ENCODE measurements at places on chromosomes 1 and 21.

- DNase-seq, result peak; percentile 98
Observed at GRCh38 chr1:17168091-17168876, 36.6 kb upstream of the PADI1 start.

DNA sequence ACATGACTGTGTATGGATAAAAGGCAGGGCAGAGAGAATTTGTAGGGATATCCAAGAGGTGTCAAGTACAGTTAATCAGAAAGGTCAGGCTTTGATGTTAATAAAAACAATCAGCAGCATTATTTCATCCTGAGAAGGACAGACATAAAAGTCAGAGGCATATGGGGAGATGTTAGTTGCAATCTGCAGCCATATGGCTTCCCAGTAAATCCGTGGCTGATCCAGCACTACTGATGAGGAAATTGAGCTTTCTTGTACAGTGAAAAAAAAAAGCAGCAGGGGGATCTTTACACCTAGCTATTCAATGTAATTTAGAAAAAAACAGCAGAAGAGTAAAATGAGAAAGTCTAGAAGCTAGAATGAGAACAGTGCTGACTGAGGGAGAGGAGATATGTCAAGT is 2.2 kb upstream of the SPRR1B start:
- DNase-seq, result no peak

DNA sequence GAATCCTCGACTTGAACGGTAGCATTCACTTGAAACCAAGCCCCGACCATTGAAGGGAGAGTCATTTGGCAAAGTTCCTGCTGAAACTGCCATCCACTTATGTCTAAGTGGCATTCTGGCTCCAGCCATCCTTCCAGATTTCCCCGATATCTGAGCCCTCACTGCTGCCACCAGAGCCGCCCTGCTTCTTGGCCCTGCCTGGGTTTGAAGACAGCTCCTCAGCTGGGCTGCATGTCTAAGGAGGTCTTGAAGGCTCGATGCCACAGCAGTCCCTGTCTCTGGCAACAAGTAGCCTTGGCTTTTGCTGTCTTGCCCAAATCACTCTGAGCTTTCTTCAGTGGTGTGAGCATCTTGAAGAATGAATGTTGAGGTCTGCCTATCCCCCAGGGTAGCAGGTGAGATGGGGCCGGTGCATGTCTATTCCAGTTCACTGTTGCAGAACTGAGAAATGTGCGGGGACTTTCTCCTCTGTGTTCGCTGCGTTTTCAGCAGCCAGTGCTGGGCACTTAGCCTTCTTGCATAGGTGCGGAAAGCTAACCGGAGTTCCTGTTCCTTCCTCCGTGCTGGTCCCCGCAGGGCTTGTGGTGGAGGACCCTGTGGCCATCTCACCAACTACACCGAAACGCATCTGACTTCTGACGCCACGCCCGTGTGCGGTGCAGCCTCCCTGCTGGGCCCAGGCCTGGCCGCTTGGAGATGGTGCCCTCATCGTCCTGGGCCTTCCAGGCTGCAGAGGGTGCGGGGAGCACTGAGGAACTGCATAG is 29.2 kb downstream of the MAN1C1 start:
- no peak for DNase-seq

DNA sequence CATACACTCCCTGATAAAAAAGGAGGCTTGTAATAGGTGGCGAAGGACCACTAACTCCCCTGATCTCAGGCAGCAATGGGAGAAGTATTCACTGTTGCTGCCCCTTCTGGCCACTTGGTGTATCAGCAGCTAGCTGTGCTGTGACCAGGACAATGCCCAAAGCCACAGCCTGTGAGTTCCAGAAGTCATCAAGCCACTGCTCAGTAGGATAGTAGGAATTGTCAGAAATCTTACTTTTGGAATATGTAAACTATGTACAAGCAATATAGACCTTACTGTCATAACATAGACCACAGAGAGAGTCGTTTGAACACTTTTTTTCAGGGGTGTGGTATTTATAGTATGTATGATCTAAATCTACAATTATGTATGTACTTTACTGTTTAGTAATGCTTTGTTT is 248.3 kb upstream of the CAMK1G start:
- peak; percentile 52 for DNase-seq

- DNase-seq, result no peak
Observed at GRCh38 chr1:32023351-32023750, 9.7 kb downstream of the KHDRBS1 start.

GRCh38 chr1:59046730-59047157 is 250.2 kb upstream of the FGGY start:
- DNase-seq, result no peak

- DNase-seq, result no peak
Observed at GRCh38 chr1:189681252-189681919, 796.3 kb downstream of the BRINP3 start.

DNA sequence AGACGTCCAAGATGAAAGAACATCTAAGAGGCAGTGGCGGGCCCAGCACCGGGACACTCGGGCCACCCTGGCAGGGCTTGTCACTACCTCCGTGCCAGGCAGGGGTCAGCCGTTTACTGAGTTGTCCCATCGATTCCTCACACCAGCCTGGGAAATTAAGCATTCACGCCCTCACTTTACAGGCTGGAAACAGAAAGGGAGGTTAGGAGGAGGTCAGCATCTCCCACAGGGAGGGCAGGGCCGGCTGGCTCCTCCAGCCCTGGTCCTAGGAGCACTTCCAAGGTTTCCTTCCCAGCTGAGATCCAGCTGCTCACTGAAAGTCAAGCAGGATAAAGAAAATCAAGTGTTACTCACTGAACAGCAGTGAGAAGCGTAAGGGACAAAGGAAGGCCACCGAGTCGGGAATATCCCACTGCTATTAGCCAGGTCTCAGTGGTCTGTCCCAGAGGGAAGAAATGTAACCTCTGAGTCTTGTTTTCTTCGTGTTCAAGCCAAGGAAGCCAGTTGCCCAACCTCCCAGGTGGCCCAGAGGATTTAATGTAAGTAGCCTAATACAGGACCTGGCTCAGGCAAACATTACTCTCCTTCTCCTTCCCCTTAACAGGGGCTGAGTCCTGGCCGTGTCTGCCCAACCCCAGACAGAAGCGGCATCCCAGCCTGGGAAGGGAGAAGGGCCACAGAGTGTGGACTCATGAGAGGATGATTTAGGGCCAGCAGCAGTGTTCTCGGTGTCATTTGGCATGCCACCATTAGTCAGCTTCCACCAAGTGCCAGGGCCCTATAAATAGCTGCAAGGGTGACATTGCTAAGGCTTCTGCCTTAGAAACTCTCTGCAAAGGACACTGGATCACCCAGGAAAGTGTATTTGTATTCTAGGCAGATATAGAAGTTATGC is 203.1 kb upstream of the GALNT2 start:
- peak; percentile 3 for DNase-seq

DNA sequence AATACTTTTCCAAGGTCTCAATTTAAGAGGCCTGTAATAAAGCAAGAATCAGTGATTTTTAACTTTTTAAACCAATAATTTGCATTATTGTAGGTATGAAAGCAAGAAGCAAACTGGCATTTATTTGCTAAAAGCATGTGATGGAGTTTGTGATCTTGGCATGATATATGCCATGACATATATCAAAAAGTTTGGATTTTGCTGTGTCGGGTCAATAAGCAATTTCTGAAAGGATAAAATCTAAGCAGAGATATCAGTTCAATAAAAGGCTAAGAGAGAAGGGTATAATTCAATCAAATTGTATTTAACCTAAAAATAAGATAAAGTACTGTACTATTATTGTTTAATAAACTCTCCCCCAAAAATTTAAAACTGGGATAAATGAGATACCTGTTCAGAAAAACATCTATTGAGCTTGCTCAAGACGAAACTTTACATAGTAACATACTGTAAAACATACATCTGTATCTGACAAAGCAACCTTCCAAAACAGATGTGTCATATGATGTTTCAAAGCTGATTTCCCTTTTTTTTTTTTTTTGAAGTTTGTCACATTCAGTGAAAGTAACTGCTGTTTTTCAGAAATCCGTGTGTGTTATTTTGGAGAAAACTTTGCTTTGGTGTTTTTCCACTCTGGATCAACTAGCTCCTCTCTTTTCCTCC is 74.5 kb downstream of the TGFBR3 start:
- DNase-seq, result no peak

- peak; percentile 77 for DNase-seq
Observed at GRCh38 chr1:228842094-228842775, 107.0 kb downstream of the RHOU start.

GRCh38 chr1:43664369-43664768 is 14.4 kb downstream of the KDM4A start:
- no peak for DNase-seq

DNA sequence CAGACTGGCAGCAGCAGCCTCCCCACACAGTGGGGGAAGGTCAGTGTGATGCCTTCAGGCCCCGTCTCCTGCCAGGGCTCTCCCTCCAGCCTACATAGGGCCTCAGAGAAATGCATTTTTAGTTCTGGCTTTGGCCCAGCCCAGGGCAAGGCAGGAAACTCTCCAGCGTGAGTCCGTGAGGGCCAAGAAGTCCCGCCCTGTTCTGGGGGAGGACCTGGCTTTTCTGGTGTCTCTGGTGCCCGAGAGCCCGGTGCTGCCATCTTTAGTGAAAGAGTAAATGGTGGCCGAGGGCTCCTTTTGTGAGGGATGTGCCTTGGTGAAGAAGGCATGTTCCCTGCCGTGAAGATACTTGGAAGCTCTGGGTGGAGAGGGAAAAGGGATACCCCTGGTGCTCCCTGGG is 14.8 kb upstream of the DIP2A start:
- DNase-seq, result no peak

DNA sequence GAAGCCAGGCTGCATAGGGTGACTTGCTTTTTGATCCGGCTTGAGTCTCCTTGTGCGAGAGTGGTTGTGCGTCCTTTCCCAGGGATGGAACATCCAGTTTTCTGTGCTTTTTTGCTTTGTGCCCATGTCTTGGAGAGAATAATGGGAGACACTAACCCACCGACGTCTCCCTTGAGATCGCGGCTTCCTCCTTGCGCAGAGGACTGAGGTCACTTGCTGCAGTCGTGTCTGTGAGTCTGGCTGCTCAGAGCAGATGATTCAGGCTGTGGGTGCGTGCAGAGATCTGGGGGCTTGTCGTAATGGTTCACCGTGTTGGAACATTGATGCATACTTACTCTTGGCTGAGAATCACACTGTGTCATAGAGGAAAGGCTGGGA is 164.5 kb upstream of the CACNA1E start:
- no peak for DNase-seq

DNA sequence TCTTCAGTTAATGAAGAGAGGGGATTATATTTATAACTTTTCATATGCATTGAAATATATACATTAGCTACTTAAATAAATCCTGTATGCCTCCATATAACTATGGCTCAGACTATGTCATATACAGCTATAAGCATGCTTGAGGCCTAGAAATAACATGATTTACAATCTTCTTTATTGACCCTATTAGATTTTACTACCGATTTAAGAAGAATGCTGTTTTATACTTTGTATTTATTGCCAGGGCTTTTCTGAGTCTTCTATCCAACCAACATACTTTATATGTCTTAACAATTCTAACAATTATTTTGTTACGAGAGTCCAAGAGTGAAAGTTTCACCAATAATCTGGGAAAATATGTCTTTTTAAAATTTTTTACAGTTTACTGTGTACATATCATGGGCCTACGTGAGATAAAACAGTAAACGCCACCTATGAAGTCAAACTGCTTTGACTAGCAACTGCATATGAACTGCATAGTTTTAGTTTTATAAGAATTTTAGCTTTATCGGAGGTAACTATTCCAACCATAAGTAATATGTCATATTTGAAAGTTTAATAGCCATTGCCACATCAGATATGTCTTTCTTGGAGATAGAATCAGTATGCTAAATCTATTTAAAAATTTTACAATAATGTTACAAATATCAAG is 861.0 kb downstream of the USP25 start:
- DNase-seq, result no peak

DNA sequence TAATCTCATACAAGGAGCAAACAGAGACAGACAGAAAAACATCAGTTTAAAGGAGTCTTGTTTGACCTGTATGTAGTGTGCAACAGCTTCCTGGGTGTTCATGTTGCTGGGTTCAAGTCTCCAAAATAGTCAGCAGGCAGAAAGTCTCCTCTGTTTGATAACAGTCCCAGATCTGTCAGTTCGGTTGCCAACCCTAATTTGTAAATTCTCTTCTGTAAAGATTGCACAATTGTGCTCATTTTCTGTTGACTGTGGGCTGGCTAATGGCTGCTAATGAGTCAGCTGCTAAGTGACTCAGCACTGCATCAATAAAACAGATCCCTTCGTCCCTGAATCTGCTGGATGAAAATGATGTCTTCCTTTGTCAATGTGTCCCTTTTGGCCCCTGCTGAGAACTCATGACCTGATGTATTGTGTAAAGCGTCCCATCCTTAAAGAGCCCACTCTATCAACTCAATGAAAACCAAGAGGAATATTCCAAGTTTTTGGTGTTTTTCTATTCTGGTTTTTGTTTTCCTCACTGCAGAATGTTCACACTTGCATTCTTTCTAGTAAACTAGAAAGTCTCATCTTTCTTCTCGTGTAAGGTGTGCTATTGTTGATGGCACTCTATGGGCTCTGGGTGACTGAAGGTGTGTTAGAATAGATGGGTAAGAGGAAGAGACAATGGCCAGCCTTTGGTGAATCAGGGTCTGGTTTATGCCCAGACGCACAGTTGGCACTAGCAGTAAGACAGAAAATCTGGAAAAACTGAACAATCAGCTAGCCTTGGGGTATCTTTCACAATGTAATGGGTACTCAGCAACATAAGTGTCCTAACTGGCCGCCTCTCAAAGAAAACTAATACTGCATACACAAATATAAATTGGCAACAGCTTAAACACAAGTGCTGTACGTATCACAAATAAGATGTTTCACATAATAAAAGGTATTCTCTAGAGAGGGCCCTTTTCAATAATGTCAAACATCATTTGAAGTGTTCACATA is 75.1 kb upstream of the SIPA1L2 start:
- DNase-seq, result peak; percentile 62

GRCh38 chr1:108639899-108640560 is 20.9 kb downstream of the HENMT1 start:
- no peak for DNase-seq

DNA sequence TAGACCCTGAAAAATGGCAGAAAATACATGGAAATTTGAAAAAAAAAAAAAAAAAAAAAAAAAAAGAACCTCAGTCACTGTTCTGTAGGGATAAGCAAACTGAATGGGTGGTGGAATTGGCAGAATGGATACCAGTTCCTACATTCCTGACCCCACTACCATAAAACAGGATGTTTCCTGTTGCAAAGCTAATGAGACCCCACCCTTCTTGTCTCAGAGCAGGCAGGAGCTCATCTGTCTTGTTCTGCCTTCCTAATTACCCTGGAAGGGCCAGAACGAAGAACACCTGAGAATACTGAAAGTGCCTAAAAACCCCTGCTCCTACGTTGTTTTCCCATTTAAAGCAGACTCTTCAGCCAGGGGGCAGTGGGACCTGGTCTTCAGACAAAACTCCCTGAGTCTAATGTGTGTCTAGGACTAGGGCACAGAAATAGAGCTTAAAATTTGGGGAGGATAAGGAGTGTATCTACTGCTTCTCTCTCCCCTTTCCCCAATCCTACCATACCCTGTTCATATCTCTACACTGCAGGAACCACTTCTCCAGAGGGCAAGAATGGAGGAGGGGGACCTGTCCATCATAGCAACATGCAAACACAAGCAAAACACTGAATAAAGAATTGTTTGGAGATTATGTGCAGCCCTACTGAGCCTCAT is 3.9 kb downstream of the C1orf56 start:
- no peak for DNase-seq

All from fibroblast of skin of back (primary cell).